Stimulated activated CD8-positive, alpha-beta memory T cell treated with anti-CD3 and anti-CD28 coated beads, Interleukin-4, amount 100 ng/mL, for 1 hour (primary cell): ENCODE measurements at places on chromosomes 16 and 17.

DNA sequence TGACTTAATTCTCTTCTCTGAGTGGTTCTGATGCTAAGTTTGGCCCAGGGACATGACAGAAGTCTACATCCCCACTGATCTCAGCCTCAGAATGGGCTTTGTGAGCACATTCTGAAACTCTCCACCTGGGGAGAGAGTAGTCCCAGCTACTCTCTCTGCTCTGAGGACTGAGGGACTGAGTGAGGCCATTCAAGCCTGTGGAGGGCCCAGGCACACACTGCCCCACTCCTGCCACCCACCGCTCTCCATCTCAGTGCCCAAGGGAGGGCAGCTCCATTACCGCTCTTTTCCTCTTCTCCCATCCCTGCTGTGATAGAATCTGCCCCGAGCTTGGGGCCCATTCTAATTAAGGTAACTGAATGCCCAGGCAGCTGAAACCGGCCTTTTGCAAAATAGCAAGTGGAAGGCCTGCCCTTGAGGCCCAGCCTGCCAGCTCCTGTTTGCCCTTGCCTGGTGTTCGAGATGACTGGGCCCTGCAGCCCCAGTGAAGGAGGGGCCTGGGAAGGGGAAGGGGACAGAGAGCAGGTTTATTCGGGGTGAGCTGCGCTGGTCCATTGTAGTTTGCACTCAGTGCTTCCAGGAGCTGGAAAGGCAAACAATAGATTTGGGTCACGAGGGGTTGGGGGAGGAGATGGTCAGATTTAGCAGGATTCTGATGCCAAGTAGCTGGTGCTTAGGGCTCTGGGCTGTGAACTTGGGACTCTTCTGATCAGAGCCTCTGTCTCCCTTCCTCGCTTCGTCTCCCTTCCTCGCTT is 76.2 kb downstream of the RAB11FIP4 start:
- DNase-seq, result no peak

GRCh38 chr16:28504707-28505404 is 1.8 kb downstream of the IL27 start:
- no peak for DNase-seq

- no peak for DNase-seq
Observed at GRCh38 chr16:84042879-84043485, 387 bp upstream of the SLC38A8 start.

DNA sequence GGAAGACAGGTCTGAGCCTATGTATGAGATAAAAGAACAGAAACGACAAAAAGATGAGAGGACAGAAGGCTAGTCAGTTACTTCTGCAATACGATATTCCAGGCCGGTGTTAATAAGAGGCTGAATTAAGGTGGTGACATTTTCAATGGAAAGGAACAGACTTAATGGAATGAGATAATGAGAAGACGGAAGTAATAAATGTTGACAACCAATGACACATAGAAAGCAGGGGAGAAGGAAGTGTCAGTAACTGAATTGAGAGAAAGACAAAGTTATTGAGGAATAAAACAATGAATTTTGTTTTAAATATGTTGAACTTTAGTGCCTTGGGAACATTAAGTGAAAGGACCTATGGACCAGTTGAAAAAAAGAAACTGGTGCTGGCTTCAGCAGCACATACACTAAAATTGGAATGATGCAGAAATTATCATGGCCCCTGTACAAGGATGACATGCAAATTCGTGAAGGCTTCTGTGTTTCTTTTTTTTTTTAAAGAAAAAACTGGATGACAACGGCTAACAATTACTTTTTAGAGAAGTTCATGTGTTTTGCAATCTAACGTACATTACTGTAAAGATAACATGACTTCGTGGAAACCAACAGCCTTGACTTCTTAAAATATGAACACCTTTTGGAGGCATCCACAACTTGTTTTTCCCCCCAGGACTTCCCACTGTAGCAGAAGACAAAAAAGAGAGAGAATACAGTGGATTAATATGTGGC is 18.5 kb upstream of the CPD start:
- DNase-seq, result no peak

DNA sequence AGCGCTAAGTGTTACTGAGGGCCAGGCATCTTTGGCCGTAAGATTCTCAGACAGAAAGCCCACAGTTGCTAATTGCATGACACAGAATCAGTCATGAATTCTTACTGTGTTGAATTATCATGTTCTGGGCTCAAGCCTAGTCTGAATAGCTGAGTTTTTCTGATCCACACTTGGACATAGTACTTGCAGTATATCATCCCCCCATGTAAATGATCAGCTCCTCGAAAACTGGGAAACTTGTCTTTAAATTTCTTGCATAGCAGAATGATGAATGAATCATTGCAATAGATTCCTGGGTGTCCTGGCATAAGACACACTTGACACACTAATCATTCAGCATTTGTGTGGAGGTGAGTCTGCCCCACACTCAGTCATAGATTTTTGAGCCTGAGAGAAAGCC is 2.2 kb downstream of the MLYCD start:
- DNase-seq, result no peak

DNA sequence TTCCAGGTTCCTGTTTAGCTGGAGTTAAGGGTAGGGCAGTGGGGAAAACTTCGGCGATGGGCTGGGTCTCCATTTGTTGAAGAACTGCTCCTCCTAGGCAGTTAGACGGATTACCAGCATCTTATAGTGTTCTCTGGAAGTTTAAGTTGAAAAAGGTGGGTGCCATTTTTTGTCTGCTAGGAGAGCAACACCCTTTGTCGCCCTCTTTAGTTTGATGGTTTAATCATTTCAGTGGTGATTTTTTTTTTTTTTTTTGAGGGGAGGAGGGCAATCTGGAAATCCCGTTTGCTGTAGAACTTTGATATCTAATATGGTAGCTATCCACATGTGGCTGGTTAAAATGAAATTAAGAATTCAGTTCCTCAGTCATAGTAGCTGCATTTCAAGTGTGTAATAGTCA is 4.1 kb downstream of the UBFD1 start:
- DNase-seq, result no peak

- no peak for DNase-seq
Observed at GRCh38 chr16:84271866-84272265, 22.8 kb upstream of the WFDC1 start.

- DNase-seq, result no peak
Observed at GRCh38 chr17:49180998-49181635, 29.3 kb downstream of the GNGT2 start.

DNA sequence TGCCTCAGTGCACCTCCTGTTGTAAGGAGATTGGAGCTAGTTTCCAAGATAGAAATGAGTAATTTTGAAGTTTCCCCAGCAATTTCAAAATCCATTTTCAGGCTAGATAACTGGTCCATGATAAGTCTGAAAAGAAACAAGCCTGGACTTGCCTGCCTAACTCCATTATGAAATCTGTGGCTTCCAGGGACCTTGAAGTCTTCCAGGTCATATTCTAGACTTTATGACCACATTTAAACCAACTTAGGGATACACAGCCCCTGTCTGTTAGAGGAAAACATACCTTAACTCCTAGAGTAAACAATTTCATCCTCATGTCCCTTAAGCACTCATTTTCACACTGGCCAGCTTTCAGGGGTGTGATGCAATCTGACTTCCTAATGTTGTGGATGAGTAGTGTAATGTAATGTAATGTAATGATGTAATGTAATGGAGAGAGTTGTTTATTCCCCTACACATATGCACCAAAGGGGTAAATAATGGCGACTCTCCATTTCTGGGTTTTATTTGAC is 96.7 kb upstream of the FAM20A start:
- DNase-seq, result no peak

GRCh38 chr16:27849621-27850020 is 213.9 kb downstream of the GSG1L start:
- no peak for DNase-seq

DNA sequence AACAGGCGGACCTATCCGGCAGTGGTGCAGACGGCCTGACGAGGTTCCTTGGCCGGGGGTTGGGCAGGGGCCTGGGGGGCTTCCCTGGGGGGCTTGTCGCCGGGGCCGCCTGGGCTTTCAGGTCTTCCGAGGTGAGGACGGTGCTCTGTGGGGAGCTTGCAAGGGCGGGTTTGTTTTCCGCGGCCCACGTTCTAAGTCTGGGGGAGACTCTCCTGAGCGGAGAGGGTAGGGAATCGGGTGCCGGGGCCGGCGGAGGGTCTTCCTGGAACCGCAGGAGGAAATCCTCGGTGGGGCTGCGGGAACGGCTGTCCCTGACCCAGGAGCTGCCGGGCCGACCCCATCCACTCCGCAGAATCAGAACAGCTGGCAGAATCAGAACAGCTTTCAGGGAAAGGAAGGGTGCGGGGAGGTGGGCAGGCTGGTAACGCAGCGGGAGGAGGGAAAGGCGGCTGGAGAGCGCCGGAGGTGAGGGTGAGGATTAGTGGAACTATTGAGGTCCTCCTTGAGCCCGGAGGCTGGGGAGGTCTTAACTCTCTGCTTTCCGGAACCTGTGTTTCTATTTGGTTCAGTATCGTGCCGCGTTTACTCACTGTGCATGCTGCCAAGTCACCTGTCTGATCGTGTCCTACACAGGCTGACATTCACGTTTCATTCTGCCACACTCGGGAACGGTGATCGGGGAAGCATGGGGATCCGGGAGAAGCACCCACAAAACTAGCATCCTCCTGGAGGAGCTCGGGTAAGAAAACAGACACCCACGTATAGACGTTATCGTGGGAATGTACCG is 28.9 kb downstream of the CPSF4L start:
- DNase-seq, result no peak

GRCh38 chr16:81123092-81123852 is 27.1 kb upstream of the GCSH start:
- DNase-seq, result no peak

DNA sequence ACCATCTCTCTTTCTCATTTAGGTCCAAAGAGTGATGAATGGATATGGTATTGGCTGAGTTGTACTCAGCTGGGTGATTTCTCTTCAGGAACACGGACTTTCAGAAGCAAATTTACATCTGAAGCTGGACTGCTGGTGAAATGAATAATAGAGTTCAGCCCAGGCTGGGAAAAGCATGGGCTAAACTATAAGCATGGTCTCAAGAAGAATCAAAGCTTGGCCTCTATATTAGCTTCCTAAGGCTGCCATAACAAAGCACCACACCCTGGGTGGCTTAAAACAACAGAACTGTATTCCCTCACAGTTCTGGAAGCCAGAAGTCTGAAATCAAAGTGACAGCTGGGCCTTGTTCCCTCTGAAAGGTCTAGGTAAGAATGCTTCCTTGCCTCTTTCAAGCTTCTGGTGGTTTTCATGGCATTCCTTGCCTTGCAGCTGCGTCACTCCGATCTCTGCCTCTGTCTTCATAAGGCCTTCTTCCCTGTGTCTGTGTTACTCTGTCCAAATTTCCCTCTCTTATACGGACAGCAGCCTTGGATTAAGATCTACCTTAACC is 89.8 kb upstream of the CES5A start:
- DNase-seq, result no peak

GRCh38 chr17:79424471-79425185 is 186.2 kb downstream of the RBFOX3 start:
- DNase-seq, result no peak

- DNase-seq, result no peak
Observed at GRCh38 chr17:50765454-50766221, 1.7 kb downstream of the ANKRD40CL start.

DNA sequence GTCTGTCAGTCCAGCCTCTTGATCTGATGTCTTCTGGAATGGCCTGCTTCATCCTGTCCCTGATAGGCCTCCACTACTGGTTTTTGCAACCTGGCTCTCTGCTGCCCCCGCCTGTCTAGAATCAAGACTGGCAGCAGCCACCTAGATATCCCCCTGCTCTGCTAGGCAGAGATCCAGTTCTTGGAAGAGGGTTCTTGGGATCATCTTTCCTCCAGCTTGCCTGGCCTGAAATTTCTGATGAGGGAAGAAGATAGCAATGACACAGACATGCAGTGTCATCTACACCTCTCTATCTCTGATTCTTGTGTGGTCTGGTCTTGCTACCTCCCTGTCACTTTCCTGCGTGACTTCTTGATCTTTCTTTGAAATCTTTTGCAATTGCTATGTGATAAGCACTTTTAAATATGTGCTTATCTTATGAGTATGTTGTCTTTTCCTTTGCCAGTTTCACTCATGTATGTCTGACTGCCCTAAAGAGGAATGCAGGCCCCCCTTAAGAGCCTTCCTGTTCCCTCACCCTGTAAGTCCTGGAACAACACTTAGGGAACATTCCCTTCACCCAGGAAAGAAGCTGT is 20.3 kb upstream of the NFATC3 start:
- no peak for DNase-seq

DNA sequence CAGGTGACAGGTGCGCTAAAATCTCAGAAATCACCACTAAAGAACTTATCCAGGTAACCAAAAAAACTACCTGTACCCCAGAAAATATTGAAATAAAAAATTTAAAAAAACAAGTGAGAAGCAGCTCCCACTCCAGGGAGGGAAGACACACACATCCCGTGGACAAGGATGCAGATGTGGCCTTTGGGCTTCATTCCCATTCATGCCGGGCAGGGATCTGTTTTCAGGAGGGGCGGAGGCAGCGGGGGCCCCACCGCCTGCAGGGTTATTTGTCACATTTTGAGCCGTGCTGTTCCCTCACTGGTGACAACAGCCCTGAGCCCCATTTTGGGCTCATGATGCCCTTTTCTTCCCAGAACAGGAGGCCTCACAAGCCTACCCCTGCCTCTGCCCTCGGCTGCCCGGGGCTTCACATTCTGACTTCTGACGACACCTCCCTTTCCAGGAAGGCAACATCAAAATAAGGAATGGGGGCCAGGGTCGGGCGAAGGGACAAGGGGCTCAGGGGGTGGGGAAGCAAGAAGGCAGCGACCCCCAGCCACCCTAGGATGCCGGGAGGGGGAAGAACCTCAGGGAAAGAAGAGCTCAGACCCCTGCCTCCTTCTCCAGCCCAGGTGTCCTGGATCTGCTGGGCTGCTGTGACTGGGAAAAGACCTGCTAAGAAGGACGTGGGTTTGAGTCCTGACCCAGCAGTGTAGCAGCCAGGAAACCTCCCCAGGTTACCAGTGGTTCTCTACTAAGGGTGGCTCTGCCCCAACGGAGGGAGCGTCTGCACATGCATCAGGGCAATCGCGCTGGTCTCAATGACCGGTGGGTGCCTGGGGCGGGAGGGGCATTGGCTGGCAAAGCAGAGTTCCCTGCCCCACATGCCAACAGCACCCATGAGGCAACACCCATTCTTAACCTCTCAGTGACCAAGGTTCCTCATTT is 2.3 kb upstream of the CD79B start:
- no peak for DNase-seq
